ENCODE measurements at places on chromosomes 7 and 10. TPM values are rescaled to one million over a fixed set of nuclear protein-coding genes. Genes with fewer than 3 reads are reported as not detected.

ODAD2 gene
- 1.0 TPM for total RNA-seq

CDH23 gene
- total RNA-seq = under 0.01 TPM

LIPF gene
- not detected for total RNA-seq

WEE2 gene
- not detected for total RNA-seq

WNT8B gene
- not detected for total RNA-seq

NEUROD6 gene
- not detected for total RNA-seq

TMEM209 gene
- total RNA-seq = 32.0 TPM

CTTNBP2 gene
- not detected for total RNA-seq

ELN gene
- total RNA-seq = 0.86 TPM

FXYD4 gene
- total RNA-seq = not detected

KCNH2 gene
- not detected for total RNA-seq
